Renal pelvis (tissue), 12 donors: ENCODE measurements at places on chromosomes 12 and 14. TPM values are rescaled to one million over a fixed set of nuclear protein-coding genes. Genes with fewer than 3 reads are reported as not detected.

OSGEP gene
- polyA plus RNA-seq = 78.9 TPM

NFE2 gene
- polyA plus RNA-seq = 2.4 TPM

IL31 gene
- not detected for polyA plus RNA-seq

CAPZA3 gene
- polyA plus RNA-seq = 0.69 TPM

RERGL gene
- polyA plus RNA-seq = 6.8 TPM

KLRC3 gene
- polyA plus RNA-seq = not detected

TMEM120B gene
- polyA plus RNA-seq = 16.8 TPM

CEP128 gene
- 6.9 TPM for polyA plus RNA-seq

C1RL gene
- 28.4 TPM for polyA plus RNA-seq

ALKBH1 gene
- 19.4 TPM for polyA plus RNA-seq

SYCP3 gene
- polyA plus RNA-seq = 0.97 TPM

LRFN5 gene
- polyA plus RNA-seq = 10.3 TPM

CCT2 gene
- 277 TPM for polyA plus RNA-seq

OR5AU1 gene
- polyA plus RNA-seq = 0.05 TPM

EFS gene
- 41.1 TPM for polyA plus RNA-seq
